ENCODE measurements at places on chromosomes 4 and X.

DNA sequence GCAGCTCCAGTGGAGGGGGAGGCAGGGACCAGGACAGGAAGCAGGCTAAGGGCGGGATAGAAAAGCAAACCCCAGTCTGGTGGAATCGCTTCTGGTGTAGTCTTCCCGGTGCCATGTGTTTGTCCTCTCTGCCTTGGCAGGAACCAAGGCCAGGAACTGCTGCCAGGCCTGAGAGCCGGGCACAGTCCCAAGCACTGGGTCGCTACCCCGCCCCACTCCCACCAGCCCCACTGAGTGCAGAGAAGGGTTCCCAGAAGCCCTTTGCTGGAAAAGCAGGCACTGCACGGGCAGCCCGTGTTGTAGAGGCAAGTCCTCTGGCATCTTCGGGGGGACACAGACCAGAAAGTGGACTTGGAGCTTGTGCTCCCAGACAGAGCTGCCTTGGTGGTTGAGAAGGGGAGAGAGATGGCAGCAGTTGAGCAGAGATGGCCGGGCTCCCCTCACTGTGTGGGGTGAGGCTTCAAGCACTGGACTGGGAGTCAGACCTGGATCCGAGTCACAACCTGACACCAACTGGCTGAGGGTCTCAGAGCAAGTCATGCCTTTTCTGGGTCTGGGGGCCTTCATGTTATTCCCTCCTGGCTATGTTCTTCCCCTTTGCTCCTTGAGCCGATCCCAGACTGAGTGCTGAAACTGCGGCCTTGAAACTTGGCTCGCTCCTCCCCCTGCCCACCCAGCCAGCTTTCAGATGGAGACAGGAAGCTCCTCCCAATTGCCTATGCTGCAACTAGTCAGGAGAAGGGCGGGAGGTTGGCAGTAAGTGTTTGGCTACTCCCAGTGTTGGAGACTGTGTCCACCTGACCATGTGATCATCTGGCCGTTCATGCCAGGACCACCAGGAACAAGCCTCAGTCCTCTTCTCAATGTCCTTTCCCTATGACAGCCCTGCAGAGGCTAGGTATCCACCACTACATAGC, 59.7 kb upstream of the MTM1 start:
- DNase-seq = peak; percentile 71

DNA sequence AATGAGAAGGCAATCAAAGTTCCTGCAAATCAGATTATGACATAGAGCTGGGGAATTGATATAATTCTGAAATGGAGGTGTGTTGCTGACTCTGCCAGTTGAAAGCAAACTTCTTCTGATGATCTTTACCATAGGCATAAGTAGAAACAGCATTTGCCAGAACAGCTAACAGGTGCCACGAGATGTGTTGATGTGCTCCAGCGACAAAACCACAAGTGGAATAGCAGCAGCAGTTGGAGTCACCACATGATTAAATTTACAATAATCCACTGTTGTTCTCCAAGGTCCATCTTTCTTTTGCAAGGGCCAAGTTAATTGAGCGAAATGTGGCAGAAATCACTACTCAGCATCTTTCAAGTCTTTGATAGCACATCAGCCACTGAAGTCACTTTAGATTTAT, 3.7 kb upstream of the OSTC start:
- DNase-seq = no peak

GRCh38 chr4:24632011-24632410, 47.7 kb upstream of the DHX15 start:
- no peak for DNase-seq

DNA sequence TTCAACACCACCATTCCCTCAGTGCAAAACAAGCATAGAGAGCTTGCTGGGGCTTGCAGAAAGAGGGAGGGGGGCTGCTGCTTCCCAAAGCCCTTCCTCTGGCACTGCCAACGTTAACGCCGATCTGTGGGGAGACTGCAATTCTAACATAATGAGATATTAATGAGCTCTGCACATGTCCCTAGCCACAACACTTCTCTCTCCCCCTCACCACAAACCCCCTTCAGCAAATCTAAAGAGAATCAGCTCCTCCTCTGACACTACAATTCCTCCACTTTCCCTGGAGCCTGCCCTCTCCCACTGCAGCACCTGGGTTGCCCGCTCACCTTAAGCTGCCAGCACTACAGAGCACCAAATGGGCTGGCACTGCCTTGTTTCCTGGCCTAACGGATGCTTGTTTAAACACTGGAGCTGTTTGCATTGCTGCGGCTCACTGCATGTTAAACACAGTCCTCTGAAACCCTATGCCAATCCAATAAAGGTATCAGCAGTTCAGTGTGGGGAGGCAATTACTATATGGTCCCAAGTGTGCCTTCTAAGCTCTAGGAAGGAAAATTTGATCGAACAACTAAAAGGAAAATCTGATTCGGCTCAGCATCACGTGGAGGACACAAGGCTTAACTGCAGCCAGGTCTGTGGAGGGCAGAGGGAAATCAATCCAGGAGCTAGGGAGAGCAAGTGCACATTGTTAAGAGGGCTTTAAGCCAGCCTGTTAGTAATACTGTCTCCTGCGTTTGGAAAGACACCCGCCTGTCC, 232.4 kb downstream of the MAML3 start:
- DNase-seq = no peak

Measured in ureter (tissue), 1 donor.